ENCODE measurements at places on chromosomes 1 and 21. TPM values are rescaled to one million over a fixed set of nuclear protein-coding genes. Genes with fewer than 3 reads are reported as not detected.

Gene OLFML3
- total RNA-seq: 7.0 TPM

Gene IGSF9
- 19.9 TPM for total RNA-seq

Gene KCNJ9
- not detected for total RNA-seq

Gene ZBTB17
- total RNA-seq: 44.2 TPM

Gene VAV3
- total RNA-seq: 0.98 TPM

Gene GPR37L1
- 0.04 TPM for total RNA-seq

Gene RCC1
- total RNA-seq: 96.5 TPM

GRCh38 chr1:239436286-239436685 lies 49.9 kb downstream of the CHRM3 start:
- DNase-seq: no peak

DNA sequence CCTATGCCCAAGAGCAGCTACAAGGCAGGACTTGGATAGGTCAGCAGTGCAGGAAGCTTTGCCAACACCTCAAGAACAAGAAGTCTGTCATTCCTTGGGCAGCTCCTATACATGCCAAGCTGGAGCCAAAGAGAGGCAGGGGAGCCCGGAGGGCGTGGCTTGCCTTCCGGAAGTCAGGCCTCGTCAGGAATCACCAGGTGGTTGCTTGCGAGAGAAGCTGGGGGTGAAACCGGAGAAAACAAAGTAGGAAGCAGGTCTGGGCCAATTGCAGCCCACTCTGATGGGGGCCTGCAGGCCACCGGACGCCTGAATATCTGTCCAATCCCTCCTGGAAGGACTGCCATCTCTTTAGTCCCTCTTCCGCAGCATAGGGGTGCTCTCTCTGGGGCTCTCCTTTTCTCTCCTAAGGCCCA lies 794 bp upstream of the FAM76A start:
- DNase-seq: no peak

- no peak for DNase-seq
Observed at GRCh38 chr1:166999075-166999474, 10.0 kb downstream of the MAEL start.

DNA sequence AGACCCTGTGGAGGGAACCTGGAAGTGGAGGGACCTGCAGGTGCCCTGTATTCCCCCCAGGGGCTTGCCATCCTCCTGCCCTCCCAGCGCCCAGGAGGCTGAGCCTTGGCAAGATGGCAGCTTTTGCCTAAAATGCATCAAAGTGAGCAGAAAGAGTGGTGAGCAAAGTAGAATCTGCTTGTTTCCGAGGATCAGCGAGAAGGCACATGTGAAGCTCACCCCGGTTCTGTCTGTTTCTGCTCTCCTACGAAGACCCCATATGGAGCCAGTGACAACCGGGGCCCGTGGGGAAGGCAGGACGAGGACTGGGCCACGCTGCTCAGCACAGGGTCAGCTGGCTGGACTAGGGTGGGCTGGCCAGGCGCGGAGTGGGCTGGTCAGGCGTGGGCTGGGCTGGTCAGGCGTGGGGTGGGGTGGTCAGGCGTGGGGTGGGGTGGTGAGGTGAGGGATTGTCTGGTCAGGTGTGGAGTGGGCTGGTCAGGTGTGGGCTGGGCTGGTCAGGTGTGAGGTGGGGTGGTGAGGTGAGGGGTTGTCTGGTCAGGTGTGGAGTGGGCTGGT lies 5.2 kb upstream of the FNDC10 start:
- DNase-seq: no peak

DNA sequence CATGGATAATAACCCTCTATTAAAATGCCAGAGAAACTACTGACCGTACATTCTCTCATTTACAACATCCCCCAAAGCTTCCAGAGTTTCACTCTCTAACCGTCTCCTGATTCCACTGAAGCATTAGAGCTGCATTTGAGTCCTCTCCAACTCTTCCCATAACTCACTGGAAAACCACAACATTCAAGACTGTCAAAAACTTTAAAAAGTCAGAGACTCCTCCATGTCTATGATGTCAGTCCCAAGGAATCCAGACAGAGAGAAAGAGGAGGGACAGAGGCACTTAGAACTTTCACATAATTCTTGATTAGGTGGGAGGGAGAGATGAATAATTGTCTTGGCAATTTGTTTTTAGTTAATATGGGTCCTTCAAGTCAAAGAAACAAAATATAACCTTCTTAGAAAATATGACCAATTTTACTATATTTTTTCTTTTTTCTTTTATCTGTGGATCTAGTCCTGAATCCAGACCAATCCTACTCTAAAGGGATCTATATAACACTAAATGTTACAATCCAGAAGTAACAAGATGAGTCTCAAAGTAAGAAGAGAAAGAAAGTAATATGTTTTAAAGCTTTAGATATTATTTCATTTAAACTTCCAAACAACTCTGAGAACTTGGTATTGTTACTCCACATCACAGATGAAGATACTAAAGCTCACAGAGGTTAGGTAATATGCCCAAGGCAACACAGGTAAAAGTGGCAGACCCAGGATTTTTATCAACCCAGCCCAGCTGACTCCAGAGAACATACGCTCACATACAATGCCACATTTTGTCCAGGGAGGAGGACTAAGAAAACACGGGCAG lies 23.8 kb downstream of the OTUD7B start:
- DNase-seq: peak; percentile 31

GRCh38 chr1:12142141-12142823 lies 24.5 kb upstream of the TNFRSF1B start:
- DNase-seq: no peak

DNA sequence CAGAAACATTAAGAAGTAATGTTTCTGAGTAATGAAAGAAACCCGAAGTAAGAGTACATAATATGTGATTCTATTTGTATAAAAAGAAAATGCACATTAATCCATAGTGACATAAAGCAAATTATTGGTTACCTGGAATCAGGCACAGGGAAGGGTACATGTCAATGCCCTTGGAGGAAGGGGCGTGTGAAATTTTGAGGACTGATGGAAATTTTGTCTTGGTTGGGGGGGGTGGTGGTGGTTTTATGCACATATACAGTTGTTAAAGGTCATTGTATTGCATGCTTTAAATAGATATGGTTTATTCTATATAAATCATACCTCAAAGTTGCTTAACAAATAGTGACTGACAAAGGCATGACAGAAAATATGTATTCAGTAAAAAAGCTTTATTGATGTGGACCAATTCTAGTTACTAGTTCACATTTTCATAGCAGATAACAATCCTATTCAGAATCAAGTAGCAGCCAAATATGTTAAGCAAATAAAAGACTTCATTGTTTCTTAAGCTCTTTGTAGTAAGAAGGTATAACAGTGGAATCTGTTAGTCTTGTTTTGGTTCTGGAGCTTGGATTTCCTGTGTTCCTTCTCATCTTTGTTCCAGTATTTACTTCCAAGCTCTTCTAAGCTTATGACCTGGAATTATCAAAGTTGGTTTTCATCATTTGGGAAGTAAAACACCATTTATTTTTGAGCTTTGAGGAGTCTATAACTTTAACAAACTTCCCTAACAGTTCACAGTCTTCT lies 15.1 kb downstream of the BACH1 start:
- no peak for DNase-seq

DNA sequence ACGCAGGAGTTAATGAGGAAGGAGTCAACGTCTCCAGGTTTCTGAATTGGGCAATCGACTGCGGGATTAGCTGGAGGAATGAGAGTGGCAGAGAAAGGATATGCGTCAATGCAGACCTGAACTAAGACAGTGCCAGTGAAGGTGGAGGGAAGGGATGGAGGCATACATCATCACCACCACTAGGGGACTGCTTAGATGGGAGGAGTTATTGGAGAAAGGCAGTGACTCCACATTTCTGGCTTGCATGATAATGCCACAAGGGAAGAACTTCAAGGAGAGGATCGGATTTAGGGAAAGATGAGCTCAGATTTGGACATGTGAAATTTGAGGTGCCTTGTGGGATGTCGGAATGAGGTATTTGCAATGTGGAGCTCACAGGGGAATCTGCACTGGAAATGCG lies 17.5 kb downstream of the VASH2 start:
- DNase-seq: peak; percentile 69

GRCh38 chr21:44923480-44924084 lies 2.9 kb upstream of the ITGB2 start:
- no peak for DNase-seq

DNA sequence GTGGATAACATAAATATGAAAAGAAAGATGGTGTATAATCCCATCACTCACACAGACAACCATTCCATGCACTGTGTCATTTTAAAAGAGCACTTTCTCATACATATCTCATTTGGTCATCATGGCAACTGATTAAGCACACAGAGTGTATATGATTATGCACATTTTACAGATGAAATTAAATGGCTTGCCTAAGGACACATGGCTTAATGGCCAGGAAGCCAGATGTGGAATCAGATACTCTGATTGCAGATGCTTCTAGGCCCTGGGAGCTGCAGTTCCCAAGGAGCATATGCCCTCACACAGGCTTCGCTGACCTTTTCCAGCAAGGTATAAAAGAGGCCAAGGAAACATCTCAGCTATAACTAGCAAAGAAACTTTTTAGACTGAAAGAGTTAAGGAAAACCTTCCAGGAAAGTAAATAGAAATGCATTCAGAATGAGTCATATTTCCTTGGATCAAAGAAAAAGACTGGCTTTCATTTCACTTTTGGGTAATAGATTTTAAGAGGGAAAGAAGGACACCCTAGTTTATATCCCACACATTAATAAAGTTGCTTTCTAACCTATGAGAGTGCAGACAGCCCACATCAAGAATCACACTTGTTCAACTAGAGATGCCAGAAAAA lies 19.6 kb upstream of the FAM89A start:
- DNase-seq: peak; percentile 67

DNA sequence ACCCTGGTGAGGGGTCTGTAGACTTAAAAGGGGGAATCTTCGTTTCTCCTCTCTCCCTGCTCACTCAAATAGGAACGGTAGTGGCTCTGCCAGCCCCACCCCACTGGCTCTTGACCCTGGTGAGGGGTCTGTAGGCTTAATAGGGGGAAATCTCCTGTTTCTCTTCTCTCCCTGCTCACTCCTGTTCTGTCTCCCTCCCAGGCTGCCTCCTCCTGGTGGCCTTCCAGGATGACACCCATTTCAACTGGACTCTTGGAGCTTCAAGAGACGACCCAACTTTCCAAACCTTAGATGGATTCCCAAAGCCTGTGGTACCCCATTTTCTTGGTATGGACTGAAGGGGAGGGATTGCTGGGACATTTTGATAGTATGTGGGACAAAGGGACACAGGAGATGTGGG lies 1.4 kb upstream of the EPHB2 start:
- no peak for DNase-seq

- DNase-seq: peak; percentile 59
Observed at GRCh38 chr1:227937031-227937837, 10.5 kb downstream of the WNT9A start.

DNA sequence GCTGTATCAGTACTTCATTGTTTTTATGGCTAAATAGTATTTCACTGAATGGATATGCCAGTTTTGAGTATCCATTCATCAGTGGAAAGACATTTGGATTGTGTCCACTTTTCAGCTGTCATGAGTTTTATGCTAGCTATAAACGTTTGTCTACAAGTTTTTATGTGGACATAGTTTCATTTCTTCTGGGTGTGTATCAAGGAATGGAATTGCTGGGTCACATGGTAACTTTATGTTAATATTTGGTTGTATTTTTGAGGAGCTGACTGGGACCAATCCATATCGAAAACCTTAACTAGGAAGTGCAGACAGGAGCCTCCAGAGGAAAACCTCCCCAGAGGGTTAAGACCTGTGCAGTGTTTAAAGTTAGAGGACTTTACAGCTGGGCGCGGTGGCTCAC lies 31.8 kb upstream of the DISC1 start:
- DNase-seq: no peak

- DNase-seq: no peak
Observed at GRCh38 chr1:18001725-18002124, 105.9 kb upstream of the IGSF21 start.

- no peak for DNase-seq
Observed at GRCh38 chr1:116370181-116370580, 2.9 kb upstream of the ATP1A1 start.

DNA sequence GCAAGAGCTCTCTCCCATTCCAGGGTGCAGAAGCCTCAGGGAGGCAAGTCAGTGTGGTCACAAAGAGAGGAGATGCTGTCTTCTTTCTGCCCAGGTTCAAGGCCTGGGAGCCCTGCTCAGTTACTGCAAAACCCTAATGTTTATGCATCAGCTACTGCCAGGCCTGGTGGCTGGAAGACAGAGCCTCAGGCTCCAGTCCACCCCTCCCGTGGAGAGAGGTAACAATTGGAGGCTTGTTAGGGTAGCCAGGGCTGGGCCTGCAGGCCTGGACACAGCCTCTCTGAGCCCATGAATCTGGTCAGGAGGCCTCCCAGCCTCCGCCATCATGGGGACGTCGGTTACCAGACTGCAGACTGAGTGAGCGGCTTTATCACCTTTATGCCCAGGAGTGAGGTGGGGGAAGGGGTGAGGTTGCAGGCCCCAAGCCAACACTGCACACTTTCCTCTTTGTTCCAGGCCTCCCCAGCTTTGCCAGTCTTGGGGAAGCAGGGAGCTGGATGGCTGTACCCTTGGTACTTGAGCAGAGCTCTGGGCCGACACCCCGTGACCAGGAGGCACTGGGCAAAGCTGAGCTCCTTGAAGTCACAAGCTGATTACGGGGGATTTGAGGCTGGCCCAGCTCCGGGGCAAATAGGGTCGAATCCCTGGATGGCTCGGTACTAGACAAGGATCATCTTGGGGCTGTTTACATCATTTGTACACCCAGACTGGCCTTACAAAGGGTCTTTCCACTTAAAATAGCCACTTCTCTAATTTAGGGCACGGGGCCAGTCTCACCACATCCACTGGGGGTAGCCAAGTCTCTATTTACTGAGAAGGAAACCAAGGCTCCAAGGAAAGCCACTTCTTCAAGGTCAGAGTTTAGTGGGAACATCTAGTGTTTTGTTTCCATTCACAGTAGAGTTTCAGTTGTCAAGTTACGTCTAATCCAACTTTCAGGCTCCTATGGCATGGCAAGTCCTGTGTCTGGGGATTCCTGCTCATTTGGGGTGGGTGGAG lies 5.2 kb downstream of the SLC2A1 start:
- no peak for DNase-seq
